ENCODE measurements at places on chromosomes 5 and 9. TPM values are rescaled to one million over a fixed set of nuclear protein-coding genes. Genes with fewer than 3 reads are reported as not detected.
A peak's percentile ranks its signal among the peaks of the same experiment; 100 is the strongest.

GRCh38 chr5:57692582-57693487 is 210.2 kb upstream of the ACTBL2 start:
- H3K27ac ChIP-seq = no peak overlapping the region
- no peaks in the 10 kb centered on the region for H3K27me3 ChIP-seq
- DNase-seq = no peak
- H3K4me1 ChIP-seq = no peaks in the 10 kb centered on the region
- no peak overlapping the region for H3K4me3 ChIP-seq
- H3K36me3 ChIP-seq = no peaks in the 10 kb centered on the region

DNA sequence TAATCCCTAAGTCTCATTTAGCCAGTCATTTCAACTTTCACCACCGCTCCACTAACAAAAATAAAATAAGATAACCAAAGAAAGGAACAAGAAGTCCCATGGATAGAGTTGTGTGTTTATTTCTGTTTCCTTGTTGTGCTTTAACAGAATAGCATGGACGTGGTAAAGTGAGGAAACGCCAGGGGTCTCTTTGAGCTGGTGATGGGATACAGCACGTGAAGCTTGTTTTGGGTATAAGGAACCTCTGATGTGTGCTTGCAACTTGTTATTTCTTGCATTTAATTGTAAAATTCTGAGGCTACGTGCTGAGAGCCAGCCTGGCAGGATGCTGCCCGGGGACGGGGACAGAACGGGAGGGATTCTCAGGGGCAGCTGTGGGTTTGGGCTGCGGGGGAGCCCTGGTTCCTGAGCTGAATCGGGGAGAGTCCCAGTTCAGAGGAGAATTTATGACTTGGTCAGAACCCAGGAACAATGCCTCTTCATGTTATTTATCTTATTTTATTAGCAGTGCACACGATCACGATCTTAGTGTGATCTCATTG is 63.4 kb downstream of the ANKRD33B start:
- H3K36me3 ChIP-seq = no peaks in the 10 kb centered on the region
- no peak for DNase-seq
- H3K4me1 ChIP-seq = peaks cover 29% of the 10 kb centered on the region
- peaks cover 5% of the 10 kb centered on the region for H3K27me3 ChIP-seq
- peak overlapping the region; percentile 78 for H3K27ac ChIP-seq
- H3K4me3 ChIP-seq = peak overlapping the region; percentile 70

DNA sequence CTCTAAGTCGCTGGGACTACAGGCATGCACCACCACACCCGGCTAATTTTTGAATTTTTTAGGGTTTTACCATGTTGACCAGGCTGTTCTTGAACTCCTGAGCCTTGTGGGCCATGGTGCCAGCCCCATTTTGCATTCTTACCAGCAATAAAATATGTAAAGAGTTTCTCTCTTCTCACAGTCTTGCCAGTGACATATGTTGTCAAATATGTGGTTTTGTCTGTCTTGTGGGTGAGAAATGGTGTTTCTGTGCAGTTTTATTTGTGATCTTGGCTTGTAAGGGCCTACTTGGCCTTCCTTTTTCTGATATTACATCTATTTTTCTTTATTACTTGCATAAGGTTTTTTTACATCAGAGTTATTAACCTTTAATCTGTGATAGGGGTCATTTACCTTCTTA is 47.1 kb downstream of the SPIN1 start:
- DNase-seq = no peak
- no peak overlapping the region for H3K4me3 ChIP-seq
- no peak overlapping the region for H3K27ac ChIP-seq
- H3K36me3 ChIP-seq = peaks cover 49% of the 10 kb centered on the region
- H3K27me3 ChIP-seq = no peaks in the 10 kb centered on the region
- H3K4me1 ChIP-seq = peaks cover 33% of the 10 kb centered on the region

DNA sequence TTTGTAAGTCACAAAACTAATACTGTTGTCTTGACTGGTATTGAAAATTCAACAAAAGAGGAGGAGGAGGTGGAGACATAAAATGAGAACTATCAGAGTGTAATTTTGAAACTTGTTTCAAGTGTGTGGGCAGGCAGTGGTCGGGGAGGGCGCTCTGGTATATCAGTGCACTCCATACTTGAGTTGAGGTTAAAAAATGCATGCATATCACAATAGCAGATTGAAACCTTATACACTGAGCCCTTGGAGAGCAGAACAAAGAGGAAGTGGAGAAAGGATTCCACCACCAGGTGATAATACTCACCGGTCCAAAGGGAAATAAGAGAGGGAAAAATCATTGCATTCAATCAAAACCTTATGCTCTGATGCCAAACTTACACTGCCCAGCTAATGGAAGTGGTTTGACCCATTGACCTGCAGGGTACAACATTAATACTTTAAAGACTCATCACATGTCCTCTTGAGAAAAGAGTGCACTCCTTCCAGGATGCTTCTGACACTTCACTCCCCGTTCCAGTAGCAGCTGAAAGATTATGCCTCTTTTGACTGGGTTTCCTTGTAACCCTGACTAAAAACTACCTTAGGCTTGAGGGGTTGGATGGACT is 79.5 kb upstream of the FAM169A start:
- no peaks in the 10 kb centered on the region for H3K36me3 ChIP-seq
- no peak overlapping the region for H3K4me3 ChIP-seq
- peaks cover 37% of the 10 kb centered on the region for H3K27me3 ChIP-seq
- peak; percentile 7 for DNase-seq

GRCh38 chr9:115170358-115171073 is 52.6 kb upstream of the TNC start:
- no peaks in the 10 kb centered on the region for H3K4me1 ChIP-seq
- H3K27ac ChIP-seq = no peak overlapping the region
- DNase-seq = no peak
- H3K27me3 ChIP-seq = peaks cover 12% of the 10 kb centered on the region

- no peak for DNase-seq
- no peaks in the 10 kb centered on the region for H3K36me3 ChIP-seq
- no peaks in the 10 kb centered on the region for H3K27me3 ChIP-seq
- no peak overlapping the region for H3K4me3 ChIP-seq
- no peaks in the 10 kb centered on the region for H3K4me1 ChIP-seq
Measured at GRCh38 chr5:163838738-163839137, 333.3 kb downstream of the MAT2B start.

- no peak overlapping the region for H3K4me3 ChIP-seq
- H3K27ac ChIP-seq = no peak overlapping the region
- no peaks in the 10 kb centered on the region for H3K36me3 ChIP-seq
Measured at GRCh38 chr9:129703667-129704355, 38.4 kb downstream of the PRRX2 start.

Gene SLC45A2
- total RNA-seq = 0.19 TPM

DNA sequence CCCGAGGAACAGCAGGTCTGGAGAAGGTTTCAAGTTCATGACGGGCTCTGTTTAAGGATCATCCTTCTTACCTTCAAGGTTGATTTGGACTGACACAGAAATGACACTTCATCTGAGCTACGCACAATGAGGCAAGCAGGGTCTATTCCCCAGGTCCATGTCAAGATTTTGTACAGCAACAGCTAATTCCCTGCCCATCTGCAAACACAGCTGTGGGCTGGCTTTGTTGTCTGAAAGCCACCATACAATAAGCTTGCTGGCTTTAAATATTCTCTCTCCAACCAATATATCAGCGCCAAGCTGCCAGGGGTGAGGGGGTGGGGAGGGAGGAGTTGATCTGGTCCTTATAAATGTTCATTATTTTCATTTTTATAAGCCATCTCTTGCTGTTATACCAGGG is 92.0 kb downstream of the OTULIN start:
- H3K27me3 ChIP-seq = no peaks in the 10 kb centered on the region
- H3K27ac ChIP-seq = no peak overlapping the region
- H3K4me1 ChIP-seq = no peaks in the 10 kb centered on the region

GRCh38 chr5:98768160-98768959 is 5.1 kb upstream of the RGMB start:
- H3K4me1 ChIP-seq = peaks cover 45% of the 10 kb centered on the region
- DNase-seq = peak; percentile 31
- peaks cover 77% of the 10 kb centered on the region for H3K27me3 ChIP-seq
- peak overlapping the region; percentile 62 for H3K4me3 ChIP-seq
- H3K27ac ChIP-seq = no peak overlapping the region
- H3K36me3 ChIP-seq = no peaks in the 10 kb centered on the region

GRCh38 chr5:51846015-51846414 is 462.8 kb downstream of the ISL1 start:
- H3K27me3 ChIP-seq = no peaks in the 10 kb centered on the region
- no peak overlapping the region for H3K27ac ChIP-seq
- no peaks in the 10 kb centered on the region for H3K4me1 ChIP-seq
- H3K36me3 ChIP-seq = no peaks in the 10 kb centered on the region
- no peak overlapping the region for H3K4me3 ChIP-seq
- DNase-seq = no peak

GRCh38 chr5:59685793-59686192 is 207.7 kb downstream of the PDE4D start:
- H3K4me1 ChIP-seq = no peaks in the 10 kb centered on the region
- H3K4me3 ChIP-seq = no peak overlapping the region

DNA sequence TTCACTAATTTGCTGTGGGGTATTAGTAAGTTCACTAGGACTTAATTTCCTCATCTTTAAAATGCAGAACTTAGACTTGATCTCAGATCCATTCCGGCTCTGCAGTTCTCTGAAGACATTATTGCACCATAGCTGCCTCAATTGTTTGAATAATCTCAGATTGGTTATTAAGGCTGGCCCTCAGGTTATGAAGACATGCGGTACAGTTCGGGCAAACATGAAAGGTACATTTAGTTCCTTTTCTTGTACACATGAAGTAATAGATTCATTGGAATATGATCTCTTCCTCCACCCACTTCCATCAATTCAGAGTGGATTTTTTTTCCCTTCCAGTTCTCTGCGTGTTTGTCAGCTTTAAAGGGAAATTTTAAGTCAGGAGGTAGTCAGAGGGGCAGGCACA is 28.0 kb downstream of the ATP6V0E1 start:
- peaks cover 24% of the 10 kb centered on the region for H3K4me1 ChIP-seq
- H3K4me3 ChIP-seq = no peak overlapping the region
- H3K27me3 ChIP-seq = no peaks in the 10 kb centered on the region
- no peak overlapping the region for H3K27ac ChIP-seq

Gene KIF4B
- total RNA-seq = not detected

Gene KIF24
- total RNA-seq = 12.5 TPM

- H3K36me3 ChIP-seq = no peaks in the 10 kb centered on the region
- no peaks in the 10 kb centered on the region for H3K27me3 ChIP-seq
- H3K27ac ChIP-seq = no peak overlapping the region
- no peak for DNase-seq
Measured at GRCh38 chr5:86838083-86838482, 220.3 kb downstream of the COX7C start.

- no peak overlapping the region for H3K4me3 ChIP-seq
- H3K27ac ChIP-seq = no peak overlapping the region
Measured at GRCh38 chr5:139104577-139105276, 93.4 kb downstream of the SIL1 start.

Data from activated CD4-positive, alpha-beta T cell treated with anti-CD3 and anti-CD28 coated beads, Interleukin-2, amount 10 ng/mL, durations not matched to agents 7 days and 5 days (primary cell).